Umbilical cord (tissue), 2 donors: ENCODE measurements at places on chromosomes 4 and X.

GRCh38 chr4:7876201-7876875 is 63.3 kb downstream of the AFAP1 start:
- peak; percentile 53 for DNase-seq

DNA sequence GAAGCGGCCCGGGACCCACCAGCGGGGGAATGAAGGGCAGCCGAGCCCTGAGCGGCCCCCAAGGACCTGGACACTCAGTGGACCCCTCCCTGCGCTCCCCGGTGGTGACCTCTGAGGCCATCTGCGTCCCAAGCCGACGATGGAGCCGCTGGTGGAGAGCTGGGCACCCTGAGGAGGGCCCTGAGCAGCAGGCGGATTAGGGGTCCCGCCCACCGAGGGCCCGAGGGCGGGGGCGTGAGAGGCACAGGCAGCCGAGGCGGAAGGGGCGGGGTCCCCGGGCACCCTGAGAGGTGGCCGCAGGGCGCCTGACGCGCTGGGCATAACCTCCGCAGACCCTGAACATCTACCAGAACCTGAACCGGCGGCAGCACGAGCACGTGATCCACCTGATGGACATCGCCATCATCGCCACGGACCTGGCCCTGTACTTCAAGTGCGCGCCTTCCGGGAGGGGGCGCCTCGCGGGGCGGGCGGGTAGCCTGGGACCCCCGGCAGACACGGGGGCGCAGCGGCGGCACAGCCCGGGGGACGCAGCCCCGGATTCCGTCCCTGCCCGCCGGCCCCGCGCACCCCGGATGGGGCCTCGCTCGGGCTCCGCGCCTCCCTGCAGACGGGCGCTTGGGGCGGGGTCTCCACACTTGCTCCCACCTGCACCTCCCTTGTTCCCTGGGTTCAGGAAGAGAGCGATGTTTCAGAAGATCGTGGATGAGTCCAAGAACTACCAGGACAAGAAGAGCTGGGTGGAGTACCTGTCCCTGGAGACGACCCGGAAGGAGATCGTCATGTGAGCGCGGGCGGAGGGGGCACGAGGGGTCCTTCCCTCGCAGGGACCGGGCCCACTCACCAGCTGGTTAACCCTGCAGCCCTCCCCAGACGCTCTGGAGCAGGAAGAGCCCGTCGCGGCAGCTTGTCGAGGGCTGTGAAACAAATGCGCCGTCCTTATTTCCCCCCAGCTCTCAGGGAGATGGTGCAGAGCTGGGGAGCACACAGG is 10.3 kb downstream of the ATP5ME start:
- DNase-seq, result peak; percentile 74

DNA sequence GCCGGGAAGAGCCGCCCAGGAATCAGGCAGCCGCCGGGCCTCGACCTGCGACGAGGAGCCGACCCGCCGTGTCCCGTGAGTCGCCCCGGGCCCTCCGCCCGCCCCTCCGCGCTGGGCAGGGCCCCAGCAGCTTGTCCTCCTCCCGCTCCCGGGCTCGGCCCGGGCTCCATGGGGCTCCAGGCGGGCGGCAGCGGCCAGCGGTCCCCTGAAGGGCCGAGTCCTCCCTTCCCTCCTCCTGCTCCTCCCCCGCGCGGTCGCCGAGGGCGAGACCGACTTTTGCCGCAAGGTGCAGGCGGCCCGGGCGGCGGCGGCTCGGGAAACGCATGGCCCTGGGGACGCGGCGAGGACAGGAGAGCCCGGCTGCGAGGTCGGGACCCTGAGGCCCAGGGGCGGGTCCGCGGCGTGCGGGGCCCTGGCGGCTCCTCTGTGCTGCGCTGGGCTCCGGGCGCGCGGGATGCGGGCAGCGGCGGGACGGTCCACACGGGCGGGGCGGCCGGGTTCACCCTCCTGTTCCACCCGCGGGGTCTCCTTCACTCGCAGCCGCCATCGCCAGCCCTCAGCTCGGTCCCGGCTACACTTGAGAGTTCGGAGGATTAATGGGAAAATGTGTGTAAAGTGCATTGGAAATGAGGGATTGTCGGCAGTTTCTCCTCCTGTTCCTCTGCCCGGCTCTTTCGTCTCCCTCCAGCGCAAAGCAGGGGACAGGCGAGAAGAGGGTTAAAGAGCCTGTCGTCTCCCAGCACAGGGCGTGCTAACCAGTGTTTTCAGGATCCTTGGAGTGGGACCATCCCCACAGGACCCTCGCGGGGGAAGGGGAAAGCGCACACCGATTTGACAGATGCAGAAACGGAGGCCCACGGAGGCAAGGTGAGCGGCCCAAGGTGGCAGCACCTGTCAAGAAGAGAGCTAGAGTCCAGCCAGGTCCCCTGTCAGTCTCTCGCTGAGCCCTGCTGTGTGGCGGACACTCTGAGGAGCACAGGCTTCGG is 16.6 kb upstream of the ZNF718 start:
- DNase-seq, result no peak

DNA sequence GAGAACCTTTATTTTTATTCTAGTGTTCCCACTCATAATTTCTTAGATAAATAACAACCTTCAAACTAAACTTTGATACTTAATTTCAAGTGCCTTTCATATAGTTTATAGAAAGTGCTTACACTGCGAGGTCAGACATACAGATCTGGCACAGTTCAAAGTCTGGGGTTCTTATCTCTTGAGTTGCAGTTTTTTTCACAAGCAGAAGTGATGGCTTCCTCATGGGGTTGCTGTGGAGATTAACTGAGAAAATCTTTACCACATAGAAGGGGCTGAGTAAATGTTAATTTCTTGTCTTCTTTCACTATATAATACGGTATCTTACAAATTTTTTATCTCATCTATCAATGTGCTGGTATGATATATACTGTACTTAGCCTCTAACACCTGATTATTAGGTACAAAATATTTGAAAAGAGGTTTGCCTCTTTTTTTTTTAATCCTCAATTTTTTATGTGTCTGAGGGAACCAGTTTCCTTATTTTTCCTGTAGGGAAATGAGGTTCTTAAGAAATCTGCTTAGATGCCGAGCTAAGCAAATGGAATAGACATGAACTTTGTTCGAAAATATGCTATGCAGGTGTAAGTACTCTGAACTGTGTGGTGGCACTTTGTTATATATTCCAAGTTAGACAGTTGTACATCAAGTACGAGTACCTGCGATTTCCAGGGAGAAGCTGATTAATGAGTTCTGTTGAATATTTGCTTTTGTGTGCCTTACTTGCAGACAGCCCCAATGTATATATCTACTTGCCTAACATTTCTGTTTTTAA is 3.3 kb downstream of the ING2 start:
- DNase-seq, result peak; percentile 22

DNA sequence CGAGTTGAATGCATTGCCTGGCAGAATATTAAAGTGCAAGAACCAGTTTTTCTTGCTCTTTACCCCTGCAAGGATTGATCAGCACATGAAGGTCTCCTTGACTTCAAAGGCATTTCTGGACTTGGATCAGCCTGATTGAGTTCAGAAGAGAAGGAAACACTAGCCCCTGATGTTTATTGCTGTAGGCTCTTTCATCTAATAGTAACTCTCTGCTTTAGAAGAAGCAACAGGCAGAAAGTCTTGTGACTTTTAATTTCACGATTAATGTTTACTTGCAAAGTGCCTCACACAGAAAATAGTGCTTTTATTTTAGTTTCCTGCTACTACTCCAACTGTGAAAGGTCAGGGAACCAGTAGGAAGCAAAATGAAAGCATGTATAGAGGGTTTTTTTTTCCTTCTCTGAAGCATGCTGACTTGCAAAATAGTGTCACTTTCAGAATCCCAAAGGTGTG is 69.1 kb downstream of the PCDH7 start:
- DNase-seq, result peak; percentile 55

DNA sequence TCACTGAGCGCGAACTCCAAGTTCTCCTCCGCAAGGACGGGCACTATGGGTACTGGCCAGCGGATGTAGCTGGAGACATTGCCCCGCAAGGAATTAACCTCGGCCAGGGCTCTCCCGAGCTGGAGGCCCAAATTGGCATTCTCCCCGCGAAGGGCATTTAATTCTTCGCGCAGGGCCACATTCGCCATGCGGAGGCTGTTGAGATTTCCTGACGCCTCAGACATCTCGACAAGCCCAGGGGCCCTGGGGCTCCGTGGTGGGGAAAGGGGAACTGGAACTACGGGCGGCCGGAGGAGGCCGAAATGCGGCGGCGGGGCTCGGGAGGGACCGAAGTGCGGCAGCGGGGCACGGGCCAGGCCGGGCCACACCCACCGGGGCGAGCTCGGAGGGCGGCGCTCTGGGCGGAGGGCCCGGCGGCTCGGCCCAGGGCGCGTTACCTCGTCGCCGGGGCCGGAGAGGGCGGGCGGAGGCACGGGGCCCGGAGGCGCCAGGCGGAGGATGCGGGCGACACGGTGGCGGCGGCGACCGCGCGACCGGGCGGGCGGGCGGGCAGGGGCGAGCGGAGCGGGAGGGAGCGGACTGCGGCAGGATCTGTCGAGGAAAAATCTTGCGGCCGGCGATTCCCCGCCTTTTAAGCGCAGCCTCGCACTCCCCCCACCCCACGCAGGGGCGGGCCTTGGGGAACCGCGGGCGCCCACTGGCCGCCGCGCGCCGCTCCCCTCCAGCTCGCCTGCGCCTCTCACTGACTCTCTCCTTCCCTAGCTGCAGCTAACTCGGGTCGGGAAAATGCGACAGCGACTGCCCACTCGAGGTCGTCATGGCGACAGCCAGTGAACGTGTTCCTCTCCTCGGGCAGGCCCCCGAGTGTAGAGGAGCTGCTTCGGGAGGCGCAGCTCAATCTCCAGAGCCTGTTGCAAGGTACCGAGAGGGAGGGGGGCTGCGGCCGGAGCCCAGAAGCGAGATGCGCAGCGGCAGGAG is at the start of gene RTL5:
TSS of gene RTL5 (minus strand) at position 599 of the 978 bp plus-strand sequence.
- DNase-seq, result peak; percentile 96

- no peak for DNase-seq
These were observed 42.3 kb upstream of the SLC7A3 start for GRCh38 chrX:70973221-70973620.

GRCh38 chr4:6107886-6108285 is 89.7 kb upstream of the C4orf50 start:
- DNase-seq, result no peak

GRCh38 chr4:184473499-184474262 is 669 bp downstream of the IRF2 start:
- no peak for DNase-seq

- no peak for DNase-seq
These were observed 59.8 kb downstream of the PACRGL start for GRCh38 chr4:20760053-20760452.

- peak; percentile 27 for DNase-seq
These were observed 39.6 kb upstream of the SLC7A3 start for GRCh38 chrX:70970482-70970995.

- no peak for DNase-seq
These were observed 60.0 kb downstream of the SMC1A start for GRCh38 chrX:53362449-53362848.

- peak; percentile 79 for DNase-seq
These were observed 95.8 kb downstream of the MBNL3 start for GRCh38 chrX:132393085-132393484.

- no peak for DNase-seq
These were observed 70.2 kb downstream of the CD38 start for GRCh38 chr4:15848191-15848842.

DNA sequence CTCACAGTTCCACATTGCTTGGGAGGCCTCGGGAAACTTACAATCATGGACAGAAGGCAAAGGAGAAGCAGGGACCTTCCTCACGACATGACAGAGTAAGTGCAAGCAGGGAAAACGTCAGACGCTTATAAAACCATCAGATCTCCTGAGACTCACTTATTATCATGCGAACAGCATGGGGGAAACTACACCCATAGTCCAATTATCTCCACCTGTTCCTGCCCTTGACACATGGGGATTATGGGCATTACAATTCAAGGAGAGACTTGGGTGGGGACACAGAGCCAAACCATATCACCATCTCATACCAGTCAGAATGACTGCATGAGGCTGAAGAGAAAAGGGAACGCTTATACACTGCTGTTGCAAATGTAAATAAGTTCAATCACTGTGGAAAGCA is 1066.9 kb upstream of the PCDH7 start:
- no peak for DNase-seq

- DNase-seq, result no peak
These were observed 750.3 kb downstream of the ARAP2 start for GRCh38 chr4:35493977-35494376.

DNA sequence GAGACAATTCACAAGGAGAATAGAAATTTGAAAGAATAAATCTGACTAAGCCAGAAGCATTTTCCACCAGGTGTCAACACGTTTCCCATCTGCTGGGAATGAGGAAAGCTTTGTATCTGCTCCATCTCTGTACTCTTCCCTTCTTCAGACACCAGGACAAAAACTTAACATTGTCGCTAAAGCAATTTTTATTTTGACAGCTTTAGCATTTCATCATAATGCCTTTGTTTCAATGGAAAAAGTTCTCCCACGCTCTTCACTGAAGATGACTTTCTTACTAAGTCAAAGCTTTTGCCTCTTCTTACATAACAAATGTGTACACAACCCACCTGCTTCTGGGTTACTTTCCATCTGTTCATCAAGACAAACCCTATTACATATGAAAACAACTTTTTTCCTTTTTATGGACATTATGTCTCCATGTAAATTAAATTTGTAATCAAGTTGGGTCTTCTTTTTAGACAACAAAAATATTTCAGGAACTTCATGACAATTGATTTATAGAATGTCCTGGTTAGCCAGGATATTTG is 141.7 kb upstream of the GUCY1A1 start:
- peak; percentile 46 for DNase-seq

GRCh38 chr4:119097282-119097900 is 38.2 kb upstream of the MYOZ2 start:
- no peak for DNase-seq

GRCh38 chr4:86959588-86960500 is 25.0 kb downstream of the AFF1 start:
- DNase-seq, result no peak

- DNase-seq, result no peak
These were observed 652.9 kb upstream of the IGFBP7 start for GRCh38 chr4:57763070-57763469.

GRCh38 chr4:85475631-85476233 is 782 bp downstream of the ARHGAP24 start:
- peak; percentile 40 for DNase-seq

DNA sequence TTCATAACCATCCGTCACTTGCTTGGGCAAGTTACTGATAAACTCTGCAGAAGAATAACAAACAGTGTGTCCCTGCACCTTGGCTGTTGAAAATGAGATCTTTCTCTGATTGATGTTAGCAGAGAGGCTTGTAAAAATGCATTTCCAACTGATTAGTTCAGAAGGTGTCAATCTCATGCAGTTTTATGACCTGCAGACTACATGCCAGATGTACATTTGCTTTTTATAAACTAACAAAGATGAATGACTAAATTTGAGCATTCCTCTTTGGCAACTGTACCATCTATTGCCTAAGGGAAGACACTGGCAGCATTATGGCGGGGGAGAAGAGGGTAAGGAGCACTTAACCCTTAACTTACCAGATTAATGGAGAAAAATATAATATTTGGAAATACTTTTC is 192.8 kb downstream of the DCTD start:
- DNase-seq, result peak; percentile 27

DNA sequence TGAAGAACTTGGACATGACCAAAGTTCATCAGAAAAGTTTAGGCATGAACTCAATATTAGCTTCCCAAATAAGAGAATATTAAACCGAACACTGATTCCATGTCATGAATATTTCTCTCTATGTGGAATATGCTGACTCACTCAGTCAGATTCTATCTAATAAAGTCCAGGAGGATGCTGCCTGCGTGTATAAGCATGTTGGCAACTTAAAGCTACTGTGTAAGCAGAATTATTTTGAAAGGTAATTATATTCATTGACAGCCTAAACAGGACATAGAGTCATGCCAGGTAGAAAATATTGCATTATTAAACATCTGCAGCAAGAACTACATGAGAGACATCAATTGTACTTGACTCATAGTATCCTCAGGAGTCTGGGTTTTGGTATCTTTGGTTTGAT is 367.9 kb upstream of the SPOCK3 start:
- no peak for DNase-seq

GRCh38 chrX:66602381-66602938 is 36.4 kb downstream of the EDA2R start:
- no peak for DNase-seq
